Naive thymus-derived CD8-positive, alpha-beta T cell (primary cell): ENCODE measurements at places on chromosomes 16 and 17. TPM values are rescaled to one million over a fixed set of nuclear protein-coding genes. Genes with fewer than 3 reads are reported as not detected.

The FBXW10 gene
- polyA plus RNA-seq, result not detected

The FAM117A gene
- polyA plus RNA-seq, result 46.7 TPM

The HOXB6 gene
- not detected for polyA plus RNA-seq

The LRRC37A gene
- 1.7 TPM for polyA plus RNA-seq

The ZNF319 gene
- polyA plus RNA-seq, result 3.7 TPM

The SMTNL2 gene
- polyA plus RNA-seq, result not detected

The C17orf50 gene
- 0.67 TPM for polyA plus RNA-seq

The CCDC102A gene
- 7.8 TPM for polyA plus RNA-seq

The WWOX gene
- 16.4 TPM for polyA plus RNA-seq
